LHCN-M2 (cell line): ENCODE measurements at places on chromosomes 13 and 19. TPM values are rescaled to one million over a fixed set of nuclear protein-coding genes. Genes with fewer than 3 reads are reported as not detected.

Gene ZNF547
- 3.5 and 5.2 TPM in 2 replicates for total RNA-seq

Gene GNA15
- 0.06 and 0.40 TPM in 2 replicates for total RNA-seq

Gene GFY
- not detected in 2 replicates for total RNA-seq

Gene CCDC8
- total RNA-seq = 17.5 and 18.5 TPM in 2 replicates

Gene PPFIA3
- total RNA-seq = 7.9 and 9.8 TPM in 2 replicates

Gene EDDM13
- not detected in 2 replicates for total RNA-seq

Gene ZNF582
- total RNA-seq = 1.5 and 2.2 TPM in 2 replicates

Gene NACC1
- total RNA-seq = 84.1 and 86.1 TPM in 2 replicates

Gene SLITRK1
- total RNA-seq = 0.06 TPM in 2 replicates

Gene ANGPTL4
- total RNA-seq = 48.7 and 82.3 TPM in 2 replicates

Gene TEX101
- not detected in 2 replicates for total RNA-seq

Gene SIRT2
- total RNA-seq = 64.6 and 73.2 TPM in 2 replicates

Gene CEACAM7
- total RNA-seq = not detected in 2 replicates

Gene IGSF23
- total RNA-seq = not detected in 2 replicates

Gene ZNF177
- total RNA-seq = 1.3 and 2.2 TPM in 2 replicates

Gene PSPN
- total RNA-seq = 0.69 and 0.90 TPM in 2 replicates

Gene CEBPA
- total RNA-seq = 0.17 and 0.19 TPM in 2 replicates

Gene SLC6A16
- total RNA-seq = 0.11 TPM in 1 of 2 replicates, not detected in the other

Gene OR7C1
- total RNA-seq = 0.06 and 0.23 TPM in 2 replicates

Gene CATSPERD
- not detected in 2 replicates for total RNA-seq

Gene CCNE1
- total RNA-seq = 17.1 and 19.4 TPM in 2 replicates

Gene IFNL3
- not detected in 2 replicates for total RNA-seq

Gene TMEM255B
- 7.4 and 9.1 TPM in 2 replicates for total RNA-seq

Gene ZNF534
- not detected in 2 replicates for total RNA-seq

Gene CDC42EP5
- total RNA-seq = 9.2 and 9.5 TPM in 2 replicates

Gene ZNF543
- total RNA-seq = 6.5 and 7.1 TPM in 2 replicates

Gene CXCL17
- not detected in 2 replicates for total RNA-seq

Gene OR7A5
- total RNA-seq = 0.06 and 0.34 TPM in 2 replicates

Gene C1QTNF9B
- total RNA-seq = not detected in 2 replicates

Gene GRIN3B
- total RNA-seq = 0.11 and 0.19 TPM in 2 replicates

Gene VSIG10L
- total RNA-seq = 0.77 and 1.2 TPM in 2 replicates

Gene MISP
- 0.46 and 0.58 TPM in 2 replicates for total RNA-seq

Gene MYPOP
- total RNA-seq = 3.2 and 3.5 TPM in 2 replicates

Gene SGCG
- 0.32 and 0.46 TPM in 2 replicates for total RNA-seq
